T-helper 9 cell (primary cell): ENCODE measurements at places on chromosomes 7 and 10.

- no peak for DNase-seq
Observed at GRCh38 chr7:111556977-111557376, 5.3 kb downstream of the IMMP2L start.

DNA sequence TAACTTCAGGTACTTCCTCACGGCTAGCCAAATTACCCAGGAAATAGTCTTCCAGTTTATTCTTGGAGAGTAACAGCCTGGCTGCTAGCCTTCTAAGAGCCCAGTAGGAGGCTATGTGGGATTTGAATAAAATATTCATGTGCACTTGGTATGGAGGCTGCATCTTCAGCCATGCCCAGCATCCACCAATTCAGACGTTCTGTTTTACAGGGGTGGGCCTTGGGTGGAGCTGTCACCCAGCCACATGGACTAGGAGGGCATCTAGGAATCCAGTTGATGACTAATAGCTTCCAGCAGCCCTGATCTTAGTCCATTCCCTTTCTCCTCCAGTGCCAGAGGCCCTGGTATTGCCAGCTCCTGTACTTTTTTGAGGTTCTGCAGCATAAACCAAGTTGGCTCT is 66.3 kb upstream of the ZRANB1 start:
- no peak for DNase-seq

GRCh38 chr10:59854571-59854970 is 51.8 kb downstream of the CCDC6 start:
- no peak for DNase-seq

- DNase-seq: no peak
Observed at GRCh38 chr10:27661514-27662286, 83.9 kb downstream of the MKX start.

DNA sequence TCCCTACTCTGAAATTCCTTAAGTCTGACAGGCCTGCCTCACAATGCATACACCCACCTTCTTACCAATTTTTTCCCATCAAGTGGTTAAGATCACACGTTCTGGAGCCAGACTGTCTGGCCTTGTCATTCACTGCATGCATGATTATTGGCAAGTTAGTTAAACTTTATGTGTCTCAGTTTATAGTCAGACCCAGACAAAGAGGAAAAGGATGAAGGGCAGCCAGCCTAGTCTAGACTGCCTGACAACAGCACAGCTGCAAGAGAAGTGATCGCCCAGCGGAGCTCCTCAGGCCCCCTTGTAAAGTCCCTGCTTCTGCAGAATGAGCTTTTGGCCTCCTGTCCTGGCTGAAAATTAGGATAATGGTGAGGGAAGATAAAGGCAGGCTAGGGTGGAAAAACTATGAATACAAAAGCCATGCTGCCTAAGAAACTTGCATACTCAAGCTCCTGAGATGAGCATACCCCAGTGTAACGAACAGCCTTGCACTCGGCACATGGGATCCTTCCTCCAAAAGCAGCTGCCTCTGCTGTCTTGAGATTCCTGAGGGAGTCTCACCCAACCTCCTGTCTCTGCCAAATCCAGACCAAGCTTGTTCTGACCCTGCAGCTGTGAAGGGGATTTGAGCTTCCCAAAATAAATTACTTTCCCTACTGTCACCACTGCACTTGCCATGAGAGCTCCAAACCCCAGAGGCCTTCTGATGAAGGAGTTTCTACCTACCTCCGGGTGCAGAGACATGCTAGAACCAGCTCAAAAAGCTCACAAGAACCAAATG is 26.7 kb upstream of the MRLN start:
- no peak for DNase-seq

DNA sequence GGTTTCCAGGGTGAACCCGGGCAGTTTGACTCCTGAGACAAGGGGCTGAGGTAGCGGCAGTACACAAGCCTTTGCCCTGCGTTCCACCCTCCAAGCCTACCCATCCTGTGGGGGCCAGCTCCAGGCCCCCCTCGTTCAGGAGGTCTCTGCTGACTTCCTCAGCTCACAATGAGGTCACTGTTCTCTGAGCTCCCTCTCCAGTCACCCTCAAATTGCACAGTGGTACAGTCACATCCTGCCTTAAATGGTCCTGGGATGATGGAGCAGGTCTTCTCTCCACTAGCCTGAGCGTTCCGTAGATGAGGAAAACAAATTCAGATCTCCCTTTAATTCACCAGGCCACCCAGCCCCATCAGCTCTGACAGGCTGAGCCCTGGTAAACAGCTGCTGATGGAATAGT is 90.2 kb downstream of the SH3PXD2A start:
- DNase-seq: no peak

DNA sequence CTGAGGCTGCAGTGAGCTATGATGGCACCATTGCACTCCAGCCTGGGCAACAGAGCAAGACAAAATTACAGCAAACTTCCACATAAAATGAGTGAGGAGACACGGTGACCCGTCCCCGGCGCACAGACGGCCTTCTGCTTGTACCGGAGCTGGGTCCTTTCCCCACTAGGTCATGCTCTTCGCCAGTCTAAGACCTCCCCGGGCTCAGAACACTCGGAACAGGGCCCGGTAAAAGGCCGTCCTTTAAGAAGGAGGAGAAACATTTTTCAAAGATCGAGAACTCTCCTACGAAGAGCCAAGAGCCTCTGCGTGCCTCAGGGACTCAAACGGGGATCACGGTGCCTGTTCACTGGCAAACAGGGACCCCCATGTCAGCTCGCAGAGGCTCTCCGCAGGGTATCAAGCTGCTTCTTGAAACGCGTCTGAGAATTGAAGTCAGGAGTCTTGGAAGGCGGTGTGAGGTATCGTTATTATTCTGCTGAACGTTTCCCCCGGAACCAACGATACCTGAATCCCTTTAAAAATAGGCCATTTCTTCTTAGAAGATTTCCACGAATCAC is 9.0 kb downstream of the CARD11 start:
- DNase-seq: no peak
